Activated naive CD4-positive, alpha-beta T cell treated with Interleukin-2 at 50 U/mL for 16 hours (primary cell): ENCODE measurements at places on chromosomes 16 and 17.

GRCh38 chr16:72873853-72874252 is 174.1 kb downstream of the ZFHX3 start:
- no peak for DNase-seq

DNA sequence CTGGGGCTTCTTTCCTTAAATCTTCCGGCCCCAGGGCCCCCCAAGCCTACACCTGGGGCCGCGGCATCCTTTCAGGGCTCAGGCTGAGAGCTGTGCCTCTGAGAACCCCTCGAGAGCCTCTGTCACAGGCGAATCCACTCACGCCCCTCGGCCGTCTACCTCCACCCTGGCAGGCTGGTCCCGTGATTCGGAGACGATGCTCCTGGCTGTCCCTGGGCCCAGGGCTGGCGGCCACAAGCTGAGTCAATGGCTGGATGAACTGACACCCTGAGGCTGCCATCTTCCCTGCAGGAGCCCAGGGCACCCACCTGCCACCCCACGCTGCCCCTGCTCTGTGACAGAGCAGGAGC is 4.4 kb downstream of the TEPSIN start:
- DNase-seq = no peak

DNA sequence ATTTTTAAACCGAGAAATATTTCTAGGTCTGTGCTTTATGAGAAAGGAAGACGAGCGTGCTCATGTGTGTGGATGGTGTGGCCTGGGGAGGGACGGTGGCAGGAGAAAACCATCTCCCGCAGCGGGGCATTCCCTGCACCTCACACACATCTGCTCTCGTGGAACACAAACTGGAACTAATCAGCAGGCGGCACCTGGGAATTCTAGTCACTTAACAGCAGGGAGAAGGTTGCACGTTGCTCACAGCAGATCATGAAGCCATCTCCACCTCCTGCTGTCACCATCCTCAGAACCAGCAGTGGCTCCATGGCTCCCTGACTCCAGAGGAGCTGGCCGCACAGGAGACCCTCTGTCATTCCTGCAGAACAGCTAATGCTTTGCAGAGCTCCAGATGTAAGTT is 35.2 kb downstream of the ADCY9 start:
- DNase-seq = no peak

DNA sequence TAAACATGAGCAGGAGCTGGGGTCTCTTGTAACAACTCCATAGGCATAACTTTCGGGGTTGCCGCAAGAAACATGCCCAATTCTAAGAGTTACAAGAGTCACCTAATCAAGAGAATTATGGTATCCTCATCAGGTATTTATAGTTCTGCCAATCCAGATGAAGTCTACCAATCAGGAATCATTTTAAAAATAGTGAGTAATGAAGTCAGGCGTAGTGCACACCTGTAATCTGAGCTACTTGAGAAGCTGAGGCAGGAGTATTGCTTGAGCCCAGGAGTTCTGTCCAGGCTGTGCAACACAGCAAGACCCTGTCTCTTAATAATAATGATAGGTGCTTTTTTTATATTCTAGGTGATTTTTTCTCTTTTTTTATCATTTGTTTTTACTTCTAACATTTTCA is 128.5 kb upstream of the RBL2 start:
- no peak for DNase-seq

GRCh38 chr17:16353317-16354174 is at the start of gene CENPV:
CENPV (minus strand) TSS chr17:16353469; CDS start chr17:16353436, 33 bp downstream.
- peak; percentile 67 for DNase-seq

DNA sequence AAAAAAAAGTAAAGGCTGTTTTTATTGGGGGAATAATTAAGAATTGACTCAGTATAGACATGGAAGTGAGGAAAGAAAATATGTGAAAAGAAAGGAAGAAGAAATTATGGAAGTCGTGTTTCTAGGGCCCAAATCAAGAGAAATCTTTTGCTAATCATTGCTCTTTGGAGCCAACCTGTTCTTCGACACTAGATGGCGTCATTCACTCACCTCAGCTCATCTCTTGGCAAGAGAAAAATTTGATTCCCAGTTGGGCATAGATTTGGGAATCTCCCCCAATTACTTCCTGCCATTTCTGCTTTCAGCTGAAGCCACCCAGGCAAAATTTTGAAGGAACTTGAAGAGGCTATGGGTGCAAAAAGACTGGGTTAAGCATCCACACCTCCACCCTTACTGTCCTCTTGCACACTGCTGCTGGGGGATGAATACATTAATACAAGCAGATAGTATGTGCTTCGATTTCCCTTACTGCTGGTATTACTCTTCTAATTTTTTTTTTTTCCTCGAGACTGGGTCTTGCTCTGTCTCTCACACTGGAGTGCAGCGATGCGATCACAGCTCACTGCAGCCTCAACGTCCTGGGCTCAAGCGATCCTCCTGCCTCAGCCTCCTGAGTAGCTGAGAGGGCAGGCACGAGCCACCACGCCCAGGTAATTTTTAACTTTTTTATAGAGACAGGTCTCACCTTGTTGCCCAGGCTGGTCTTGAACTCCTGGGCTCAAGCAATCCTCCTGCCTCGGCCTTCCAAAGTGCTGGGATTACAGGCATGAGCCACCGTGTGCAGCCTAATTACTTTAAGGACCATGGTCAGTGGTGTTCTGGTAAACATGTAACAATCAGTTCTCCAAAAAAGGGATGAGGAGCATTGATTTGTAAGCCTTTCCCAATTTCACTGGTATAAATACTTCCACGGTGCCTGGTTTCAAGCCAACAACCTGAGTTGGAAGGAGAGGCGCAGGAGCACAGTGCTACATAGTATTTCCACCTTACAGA is 13.5 kb downstream of the PSMD7 start:
- DNase-seq = no peak

DNA sequence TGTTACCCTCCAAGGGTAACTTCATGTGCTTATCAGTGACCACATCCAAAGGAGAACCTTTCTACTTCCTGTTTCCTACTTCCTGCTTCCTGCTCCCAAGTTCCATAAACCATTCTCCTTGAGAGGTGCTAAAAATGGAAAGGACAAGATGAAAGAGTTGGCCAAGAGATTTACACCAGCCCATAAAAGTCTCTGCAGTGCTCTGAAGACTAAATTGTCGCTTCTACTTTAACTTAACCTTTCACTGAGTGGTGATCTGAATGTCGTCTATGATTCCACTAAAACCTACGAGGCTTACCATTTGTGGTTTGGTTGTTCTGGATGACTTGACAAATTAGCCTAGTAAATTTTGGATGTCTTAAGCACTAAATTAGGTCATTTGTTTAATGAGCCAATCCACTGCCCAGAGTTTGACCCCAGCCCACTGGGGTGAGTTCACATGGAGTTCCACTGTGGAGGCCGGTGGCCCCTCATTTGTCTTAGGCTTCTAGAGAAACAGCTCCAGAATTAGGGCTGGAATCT is 333.1 kb downstream of the FOXL1 start:
- no peak for DNase-seq

GRCh38 chr17:787641-788221 is 5.6 kb downstream of the MRM3 start:
- no peak for DNase-seq

DNA sequence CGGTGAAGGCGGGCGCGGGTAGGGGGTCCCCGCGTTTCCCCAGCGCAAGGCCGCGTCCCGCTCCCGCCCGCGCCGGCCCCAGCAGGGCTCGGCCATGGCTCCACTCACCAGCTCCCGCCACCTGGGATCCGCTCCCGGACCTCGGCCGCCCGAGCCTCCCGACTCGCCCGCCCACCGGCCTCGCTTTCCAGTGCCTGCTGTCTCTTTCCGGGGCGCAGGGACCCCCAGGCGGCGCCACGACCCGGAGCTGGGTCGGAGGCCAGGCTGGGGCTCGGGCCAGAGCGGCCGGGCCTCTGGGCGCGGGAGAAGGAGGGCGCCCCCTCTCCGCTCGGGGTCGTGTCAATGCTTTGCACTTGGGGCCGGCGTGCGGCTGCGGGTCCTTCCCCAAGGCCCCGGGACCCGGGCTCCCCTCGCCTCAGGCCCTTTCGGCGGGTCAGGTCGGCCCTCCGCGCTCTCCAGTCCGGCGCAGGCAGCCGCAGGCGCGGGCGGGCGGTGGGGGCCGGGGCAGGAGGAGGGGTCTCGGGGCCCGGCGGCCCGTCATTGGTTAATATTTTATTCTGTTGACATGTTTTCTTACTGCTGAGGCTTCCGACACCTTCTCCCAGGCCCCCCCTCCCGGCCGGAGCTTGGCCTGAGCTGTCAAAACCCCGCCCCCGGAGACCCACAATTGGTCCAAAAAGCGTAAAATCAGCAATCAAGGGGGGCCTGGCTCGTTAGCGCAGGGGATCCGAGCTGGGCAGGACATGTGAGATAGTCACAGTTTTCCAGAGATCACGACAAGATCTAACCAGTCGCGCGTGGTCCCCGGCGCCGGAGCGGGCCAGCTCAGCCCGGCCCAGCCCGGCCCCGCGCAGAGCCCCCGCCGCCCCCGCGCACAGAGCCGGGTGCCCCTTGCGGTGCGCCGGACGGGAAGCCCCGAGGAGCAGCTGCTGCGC is at the start of gene TBX2:
TSS of gene TBX2 (plus strand) at position 713 of the 935 bp plus-strand sequence. CDS start 334 bp downstream, outside the sequence.
- no peak for DNase-seq

DNA sequence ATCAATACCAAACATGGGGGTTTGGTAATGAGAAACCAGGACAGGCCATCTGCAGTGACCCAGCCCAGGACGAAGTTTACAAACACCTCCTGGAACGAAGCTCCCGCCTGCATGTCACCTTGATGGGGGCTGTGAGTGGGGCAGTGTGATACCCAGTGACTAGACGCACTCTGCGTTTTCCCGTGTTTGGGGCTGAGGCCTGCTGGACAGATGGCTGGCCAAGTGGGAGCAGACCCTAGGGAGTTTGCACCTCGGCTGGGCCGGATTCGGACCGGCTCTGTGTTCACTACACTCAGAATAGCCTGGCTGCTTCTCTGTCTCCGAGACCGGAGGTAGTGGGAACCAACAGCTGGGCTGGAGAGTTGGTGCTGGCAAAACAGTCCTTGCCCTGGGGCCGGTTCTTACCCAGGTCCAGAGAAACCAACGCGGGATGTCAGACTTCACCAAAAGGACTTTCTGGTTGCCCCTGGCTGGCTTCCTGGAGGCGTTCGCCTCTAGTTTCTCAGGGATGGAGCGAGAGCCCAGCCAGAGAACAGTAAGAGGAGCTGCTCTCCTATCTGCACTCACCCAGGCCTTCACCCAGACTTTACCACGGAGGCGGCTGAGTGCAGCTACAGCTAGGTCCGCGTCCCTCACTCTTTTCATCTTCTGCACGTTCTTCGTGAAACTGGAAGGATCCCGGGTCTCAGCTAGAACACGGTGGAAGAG is 20.4 kb downstream of the CARHSP1 start:
- DNase-seq = no peak

GRCh38 chr17:613725-614124 is 100.9 kb downstream of the VPS53 start:
- no peak for DNase-seq

DNA sequence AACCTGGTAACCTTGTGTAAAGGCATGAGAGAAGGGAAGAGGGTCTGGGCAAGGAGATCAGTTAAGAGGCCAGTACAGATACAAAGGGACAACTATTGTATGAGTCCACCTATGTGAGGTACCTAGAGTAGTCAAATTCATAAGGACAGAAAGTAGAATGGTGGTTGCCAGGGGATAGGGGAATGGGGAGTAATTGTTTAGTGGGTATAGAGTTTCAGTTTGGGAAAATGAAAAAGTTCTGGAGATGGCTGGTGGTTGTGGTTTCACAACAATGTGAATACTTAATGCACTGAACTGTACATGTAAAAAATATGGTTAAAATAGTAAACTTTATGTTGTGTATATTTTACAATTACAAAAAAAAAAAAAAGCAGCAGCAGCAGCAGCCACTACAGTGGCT is 49.4 kb downstream of the SNTB2 start:
- no peak for DNase-seq

GRCh38 chr16:12527071-12527470 is 276.6 kb downstream of the CPPED1 start:
- no peak for DNase-seq

GRCh38 chr16:6777624-6778023 is 555.0 kb upstream of the RBFOX1 start:
- no peak for DNase-seq
